ENCODE measurements at places on chromosomes 12 and 14.

- DNase-seq = no peak
Measured at GRCh38 chr14:33062476-33062875, 123.8 kb downstream of the NPAS3 start.

DNA sequence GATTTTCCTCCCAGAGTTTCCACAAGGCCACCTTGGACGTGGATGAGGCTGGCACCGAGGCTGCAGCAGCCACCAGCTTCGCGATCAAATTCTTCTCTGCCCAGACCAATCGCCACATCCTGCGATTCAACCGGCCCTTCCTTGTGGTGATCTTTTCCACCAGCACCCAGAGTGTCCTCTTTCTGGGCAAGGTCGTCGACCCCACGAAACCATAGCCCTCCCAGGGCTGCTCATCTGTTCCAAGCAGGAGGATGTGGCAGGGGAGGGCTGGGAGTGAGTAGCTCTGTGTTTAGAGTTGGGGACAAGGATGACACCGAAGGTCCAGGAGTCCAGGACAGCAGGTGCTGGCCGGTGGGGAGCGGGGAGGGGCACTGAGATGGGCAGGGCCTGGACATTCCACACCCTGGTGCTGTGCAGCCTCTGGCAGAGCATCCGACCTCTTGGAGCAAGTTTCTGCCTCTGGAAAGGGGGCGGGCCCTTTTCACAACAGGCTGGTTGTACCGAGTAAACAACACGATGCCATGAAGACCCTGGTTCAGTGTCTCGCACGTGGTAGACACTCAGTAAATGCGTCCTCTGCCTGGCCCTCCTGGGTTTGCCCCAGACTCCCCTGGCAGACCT lies 8.2 kb downstream of the SERPINA4 start:
- no peak for DNase-seq

- DNase-seq = no peak
Measured at GRCh38 chr12:94258593-94258992, 110.2 kb downstream of the PLXNC1 start.

- no peak for DNase-seq
Measured at GRCh38 chr14:98791661-98792060, 480.3 kb downstream of the BCL11B start.
